Testis (tissue), 5 donors: ENCODE measurements at places on chromosomes 2 and 18. TPM values are rescaled to one million over a fixed set of nuclear protein-coding genes. Genes with fewer than 3 reads are reported as not detected.

The GPAT2 gene
- 23.5 TPM for total RNA-seq

The ITGA4 gene
- total RNA-seq, result 1.6 TPM

The SP5 gene
- total RNA-seq, result 4.0 TPM

The PXDN gene
- 41.8 TPM for total RNA-seq

The LRP1B gene
- total RNA-seq, result 0.79 TPM

The NT5DC4 gene
- 2.8 TPM for total RNA-seq

DNA sequence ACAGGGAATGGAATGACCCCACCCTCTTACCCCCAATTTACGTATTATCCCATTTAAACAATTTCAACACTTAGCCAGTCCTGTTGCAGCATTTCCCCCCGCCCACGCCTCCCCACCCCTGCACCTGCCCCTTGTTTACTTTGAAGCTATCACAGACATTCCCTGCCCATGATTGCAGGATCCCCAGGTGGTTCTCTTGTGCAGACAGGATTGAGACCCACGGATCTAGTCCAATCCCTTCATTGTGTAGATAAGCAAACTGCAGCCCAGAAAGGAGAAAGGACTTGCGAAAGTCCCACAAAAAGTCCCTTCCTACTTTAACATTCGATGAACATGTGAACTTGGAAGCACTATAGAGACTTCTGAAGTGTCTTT is 38.9 kb downstream of the TMEM17 start:
- DNase-seq, result no peak
- no peak overlapping the region for H3K27ac ChIP-seq
- no peaks in the 10 kb centered on the region for H3K27me3 ChIP-seq
- peaks cover 26% of the 10 kb centered on the region for H3K4me1 ChIP-seq

DNA sequence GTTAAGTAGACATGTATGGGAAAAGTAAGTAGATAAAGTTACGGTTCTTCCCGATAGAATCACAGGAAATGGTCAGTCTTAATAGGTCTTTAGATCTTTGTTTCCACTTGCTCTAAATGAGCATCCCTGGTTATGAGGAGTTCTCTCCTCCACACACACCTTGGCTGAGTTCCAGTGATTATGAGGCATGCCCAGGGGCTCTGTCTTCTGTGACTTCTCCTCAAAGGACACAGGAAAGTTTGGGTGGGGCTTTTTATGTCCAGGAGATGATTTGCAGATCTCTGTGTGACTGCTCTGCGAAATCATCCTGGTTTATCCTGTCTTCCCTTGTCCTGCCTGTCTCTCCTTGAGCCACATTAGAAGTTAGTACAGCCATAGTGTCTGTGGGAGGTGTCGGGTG is 83.9 kb upstream of the EML6 start:
- H3K4me3 ChIP-seq, result no peak overlapping the region
- peaks cover 52% of the 10 kb centered on the region for H3K4me1 ChIP-seq
- peak overlapping the region; percentile 64 for H3K27ac ChIP-seq
- no peaks in the 10 kb centered on the region for H3K27me3 ChIP-seq
- no peaks in the 10 kb centered on the region for H3K36me3 ChIP-seq
- DNase-seq, result no peak

GRCh38 chr2:121529439-121530211 is 1.1 kb upstream of the RNU4ATAC start:
- H3K4me3 ChIP-seq, result peak overlapping the region; percentile 74
- peak overlapping the region; percentile 93 for H3K27ac ChIP-seq
- peaks cover 42% of the 10 kb centered on the region for H3K4me1 ChIP-seq
- peak; percentile 74 for DNase-seq
- no peaks in the 10 kb centered on the region for H3K27me3 ChIP-seq
- no peaks in the 10 kb centered on the region for H3K36me3 ChIP-seq

DNA sequence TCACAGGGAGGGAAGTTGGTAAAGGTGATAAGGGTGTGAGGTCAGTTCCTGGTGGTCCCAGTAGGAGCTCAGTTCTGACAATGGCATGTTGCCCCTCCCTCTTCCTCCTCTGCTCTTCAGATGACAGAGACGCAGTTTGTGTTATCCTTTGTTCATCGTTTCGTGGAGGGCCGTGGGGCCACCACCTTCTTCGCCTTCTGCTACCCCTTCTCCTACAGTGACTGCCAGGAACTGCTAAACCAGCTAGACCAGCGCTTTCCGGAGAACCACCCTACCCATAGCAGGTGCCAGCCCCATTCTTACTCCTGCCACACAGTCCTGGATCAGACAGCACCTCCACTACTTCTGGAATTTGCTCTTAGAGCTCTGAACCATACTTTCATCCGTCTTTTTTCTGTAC is 2.3 kb downstream of the AGBL5 start:
- H3K4me1 ChIP-seq, result peaks cover 8% of the 10 kb centered on the region
- H3K4me3 ChIP-seq, result no peak overlapping the region
- H3K36me3 ChIP-seq, result no peaks in the 10 kb centered on the region
- DNase-seq, result no peak
- H3K27ac ChIP-seq, result no peak overlapping the region

DNA sequence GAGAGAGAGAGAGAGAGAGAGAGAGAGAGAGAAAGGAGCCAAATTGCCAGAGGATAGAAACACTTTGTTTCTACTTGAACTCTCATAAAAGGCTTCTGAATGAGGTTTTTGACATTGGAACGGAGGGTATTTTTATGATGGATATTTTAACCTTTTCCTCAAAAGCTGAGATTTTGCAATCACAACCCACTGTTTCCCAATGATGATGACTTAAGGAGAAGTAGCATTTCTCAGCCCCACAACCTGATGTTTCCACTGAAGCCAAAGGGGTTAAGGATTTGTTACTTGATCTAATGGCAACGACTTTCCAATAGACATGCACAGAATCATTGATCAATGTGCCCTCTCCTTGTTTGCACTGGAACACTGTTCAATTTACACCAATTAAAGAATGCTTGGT is 67.1 kb upstream of the POU3F3 start:
- DNase-seq, result no peak
- H3K27ac ChIP-seq, result no peak overlapping the region
- no peaks in the 10 kb centered on the region for H3K27me3 ChIP-seq
- no peaks in the 10 kb centered on the region for H3K4me1 ChIP-seq

GRCh38 chr2:116879650-116880160 is 934.8 kb upstream of the DDX18 start:
- H3K4me3 ChIP-seq, result no peak overlapping the region
- H3K36me3 ChIP-seq, result no peaks in the 10 kb centered on the region
- no peak overlapping the region for H3K27ac ChIP-seq
- no peak for DNase-seq
- H3K27me3 ChIP-seq, result no peaks in the 10 kb centered on the region

DNA sequence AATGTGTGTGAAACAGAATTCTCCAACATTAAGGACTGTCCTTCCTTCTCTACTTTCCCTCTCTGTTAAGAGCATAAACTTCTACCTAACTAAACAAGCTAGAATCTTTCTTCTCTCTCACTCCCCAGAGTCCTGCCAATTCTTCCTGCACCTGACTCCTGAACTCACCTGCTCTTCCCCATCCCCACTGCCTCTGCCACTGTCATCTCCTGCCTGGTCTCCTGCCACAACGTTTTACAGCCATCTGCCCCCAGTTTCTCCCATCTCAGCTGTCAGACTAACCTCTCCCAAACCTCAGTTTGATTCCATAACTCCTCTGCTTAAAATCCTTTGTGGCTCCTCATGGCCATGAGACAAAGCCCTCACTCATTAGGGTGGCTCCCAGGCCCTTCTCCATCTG is 288.3 kb upstream of the FBXO11 start:
- peaks cover 15% of the 10 kb centered on the region for H3K4me1 ChIP-seq
- H3K27ac ChIP-seq, result no peak overlapping the region
- no peak for DNase-seq
- no peak overlapping the region for H3K4me3 ChIP-seq
- no peaks in the 10 kb centered on the region for H3K27me3 ChIP-seq

DNA sequence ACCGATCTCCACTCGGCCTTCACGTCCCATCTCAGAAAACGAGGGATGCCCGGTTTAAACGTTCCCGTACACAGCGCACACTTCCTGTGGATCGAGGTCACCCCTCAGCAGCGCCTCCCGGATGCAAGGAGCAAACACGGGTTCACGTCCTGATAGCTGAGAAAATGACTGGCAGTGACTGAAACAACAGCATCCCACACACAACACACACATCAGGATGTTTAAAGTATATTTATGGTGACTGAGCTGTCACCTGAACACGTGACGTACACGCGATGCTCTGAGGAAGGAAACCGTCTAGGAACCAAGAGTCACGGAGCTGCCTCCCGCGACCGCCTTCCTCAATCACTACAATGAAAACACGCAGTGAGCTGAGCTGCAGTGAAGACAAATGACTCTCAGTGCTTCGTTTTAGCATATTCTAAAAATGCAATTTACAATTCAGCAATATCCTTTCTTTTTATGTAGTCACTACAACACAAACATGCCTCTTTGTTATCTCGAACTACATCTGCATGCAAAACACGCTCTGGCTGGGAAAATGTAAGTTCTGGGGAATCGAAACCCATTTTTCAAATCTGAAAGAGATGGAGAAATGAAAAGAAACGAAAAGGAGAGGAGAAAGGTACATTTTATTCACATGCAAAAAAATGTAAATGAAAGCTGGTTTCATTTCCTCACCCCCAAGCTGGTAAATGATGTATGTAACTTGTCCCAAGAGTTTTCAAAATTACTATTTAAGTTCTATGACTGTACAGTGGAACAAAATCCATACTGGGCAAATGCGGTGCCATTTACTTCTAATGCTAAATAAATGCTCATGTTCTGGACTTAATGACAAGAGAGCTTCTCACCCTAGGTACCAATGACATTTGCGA is 19.8 kb downstream of the HDAC4 start:
- H3K27ac ChIP-seq, result no peak overlapping the region
- no peaks in the 10 kb centered on the region for H3K27me3 ChIP-seq
- H3K36me3 ChIP-seq, result no peaks in the 10 kb centered on the region
- DNase-seq, result no peak
- no peaks in the 10 kb centered on the region for H3K4me1 ChIP-seq

DNA sequence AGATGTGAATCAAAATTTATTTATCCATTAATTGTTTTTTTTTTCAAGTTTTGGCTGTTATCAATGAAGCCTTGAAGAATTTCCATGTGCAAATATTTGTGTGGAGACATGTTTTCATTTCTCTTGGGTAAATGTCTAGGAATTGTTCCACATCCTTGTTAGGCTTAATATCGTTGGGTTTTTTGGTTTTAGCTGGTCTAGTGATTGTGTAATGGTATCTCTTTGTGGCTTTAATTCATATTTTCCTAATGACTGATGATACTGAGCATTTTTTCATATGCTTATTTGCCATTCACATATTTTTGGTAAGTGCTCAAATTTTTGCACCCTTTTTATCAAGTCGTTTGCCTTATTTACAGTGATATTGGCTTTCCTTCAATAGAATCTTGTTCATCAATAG is 250.3 kb upstream of the EPHA4 start:
- no peak for DNase-seq
- no peaks in the 10 kb centered on the region for H3K4me1 ChIP-seq
- H3K27me3 ChIP-seq, result no peaks in the 10 kb centered on the region
- no peaks in the 10 kb centered on the region for H3K36me3 ChIP-seq
- H3K4me3 ChIP-seq, result no peak overlapping the region

DNA sequence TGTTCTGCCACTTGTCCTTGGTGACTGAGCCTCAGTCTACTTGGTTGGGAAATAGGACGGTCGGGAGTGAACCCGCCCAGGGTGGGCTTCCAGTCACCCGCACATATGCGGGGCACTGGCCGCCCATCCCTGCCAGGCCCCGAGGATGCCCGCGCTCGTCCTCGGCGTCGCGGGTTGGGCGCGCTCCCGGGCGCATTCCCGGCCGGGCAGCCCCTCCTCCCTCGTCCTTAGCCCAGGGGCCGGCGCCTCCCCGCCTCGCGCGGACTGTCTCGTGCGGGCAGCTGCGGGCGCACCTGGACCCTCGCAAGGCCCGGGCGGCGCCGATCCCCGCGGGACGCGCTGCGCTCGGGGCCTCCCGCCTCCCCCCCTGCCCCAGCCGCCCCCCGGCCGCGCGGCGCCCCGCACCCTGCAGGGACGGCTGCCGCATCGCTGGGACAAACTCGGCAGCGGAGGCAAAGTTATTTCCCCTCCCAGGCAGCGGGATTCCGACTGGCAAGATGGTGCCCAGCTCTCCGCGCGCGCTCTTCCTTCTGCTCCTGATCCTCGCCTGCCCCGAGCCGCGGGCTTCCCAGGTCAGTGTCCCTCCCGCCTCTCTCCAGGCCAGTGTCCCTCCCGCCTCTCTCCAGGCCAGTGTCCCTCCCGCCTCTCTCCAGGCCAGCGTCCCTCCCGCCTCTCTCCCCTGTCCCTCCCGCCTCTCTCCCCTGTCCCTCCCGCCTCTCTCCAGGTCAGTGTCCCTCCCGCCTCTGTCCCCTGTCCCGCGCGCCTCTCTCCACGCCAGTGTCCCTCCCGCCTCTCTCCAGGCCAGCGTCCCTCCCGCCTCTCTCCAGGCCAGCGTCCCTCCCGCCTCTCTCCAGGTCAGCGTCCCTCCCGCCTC is at the start of gene FBLN7:
Gene FBLN7, plus strand, starts transcription at position 227 of the 874 bp plus-strand sequence. Its CDS starts 271 bp downstream, at position 498.
- no peak within 1 kb of the TSS for H3K27ac ChIP-seq
- no peak for DNase-seq
- H3K4me3 ChIP-seq, result peak within 1 kb of the TSS; percentile 42
- peaks cover 5% of the 10 kb centered on the region for H3K4me1 ChIP-seq
- no peaks in the 10 kb centered on the region for H3K36me3 ChIP-seq

DNA sequence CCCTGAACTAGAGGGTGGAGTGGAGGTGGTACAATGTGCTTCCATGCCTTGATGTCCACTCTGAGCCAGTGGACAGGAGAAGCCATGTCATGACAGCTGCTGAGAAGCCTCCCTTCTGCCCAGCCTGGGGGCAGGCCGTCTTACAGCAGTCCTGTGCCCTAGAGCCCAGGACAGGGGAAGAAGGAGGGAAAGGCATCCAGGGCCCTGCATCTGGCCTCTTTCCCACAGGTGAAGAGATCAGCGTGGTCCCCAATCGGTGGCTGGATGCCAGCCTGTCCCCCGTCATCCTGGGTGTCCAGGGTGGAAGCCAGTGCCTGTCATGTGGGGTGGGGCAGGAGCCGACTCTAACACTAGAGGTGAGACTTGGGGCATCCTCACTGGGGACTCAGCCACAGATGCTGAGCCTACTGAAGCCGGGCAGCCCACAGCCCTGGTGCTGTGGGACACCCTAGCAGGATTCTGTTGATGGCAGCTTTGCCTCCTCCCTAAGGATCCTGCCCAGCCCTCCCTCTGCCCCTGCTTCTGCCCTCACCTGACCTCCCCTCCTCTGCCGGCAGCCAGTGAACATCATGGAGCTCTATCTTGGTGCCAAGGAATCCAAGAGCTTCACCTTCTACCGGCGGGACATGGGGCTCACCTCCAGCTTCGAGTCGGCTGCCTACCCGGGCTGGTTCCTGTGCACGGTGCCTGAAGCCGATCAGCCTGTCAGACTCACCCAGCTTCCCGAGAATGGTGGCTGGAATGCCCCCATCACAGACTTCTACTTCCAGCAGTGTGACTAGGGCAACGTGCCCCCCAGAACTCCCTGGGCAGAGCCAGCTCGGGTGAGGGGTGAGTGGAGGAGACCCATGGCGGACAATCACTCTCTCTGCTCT is 3.1 kb downstream of the IL36RN start:
- H3K4me3 ChIP-seq, result no peak overlapping the region
- H3K4me1 ChIP-seq, result no peaks in the 10 kb centered on the region
- H3K27me3 ChIP-seq, result no peaks in the 10 kb centered on the region
- no peaks in the 10 kb centered on the region for H3K36me3 ChIP-seq
- H3K27ac ChIP-seq, result no peak overlapping the region
